Brain (organoid and tissue), 16 donors: ENCODE measurements at places on chromosomes 11 and 22.

DNA sequence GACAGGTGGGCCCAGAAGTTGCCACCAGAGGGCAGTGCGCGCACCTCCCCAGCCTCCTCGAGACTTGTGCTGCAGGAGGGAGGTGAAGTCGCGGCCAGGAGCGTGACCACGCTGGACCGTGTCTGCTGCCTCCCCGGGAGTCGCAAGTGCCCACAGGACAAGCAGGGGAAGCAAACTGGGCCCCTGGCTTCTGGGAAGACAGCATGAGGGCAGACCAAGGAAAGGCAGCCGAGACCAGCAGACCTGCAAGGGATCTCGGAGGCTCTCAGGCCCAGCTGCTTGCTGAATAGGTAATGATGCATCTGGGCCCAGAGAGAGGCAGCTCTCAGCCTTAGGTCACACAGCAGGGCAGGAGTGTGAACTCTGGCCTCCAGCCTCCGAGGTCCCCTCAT is 17.0 kb upstream of the IL2RB start:
- peak; percentile 84 for DNase-seq

DNA sequence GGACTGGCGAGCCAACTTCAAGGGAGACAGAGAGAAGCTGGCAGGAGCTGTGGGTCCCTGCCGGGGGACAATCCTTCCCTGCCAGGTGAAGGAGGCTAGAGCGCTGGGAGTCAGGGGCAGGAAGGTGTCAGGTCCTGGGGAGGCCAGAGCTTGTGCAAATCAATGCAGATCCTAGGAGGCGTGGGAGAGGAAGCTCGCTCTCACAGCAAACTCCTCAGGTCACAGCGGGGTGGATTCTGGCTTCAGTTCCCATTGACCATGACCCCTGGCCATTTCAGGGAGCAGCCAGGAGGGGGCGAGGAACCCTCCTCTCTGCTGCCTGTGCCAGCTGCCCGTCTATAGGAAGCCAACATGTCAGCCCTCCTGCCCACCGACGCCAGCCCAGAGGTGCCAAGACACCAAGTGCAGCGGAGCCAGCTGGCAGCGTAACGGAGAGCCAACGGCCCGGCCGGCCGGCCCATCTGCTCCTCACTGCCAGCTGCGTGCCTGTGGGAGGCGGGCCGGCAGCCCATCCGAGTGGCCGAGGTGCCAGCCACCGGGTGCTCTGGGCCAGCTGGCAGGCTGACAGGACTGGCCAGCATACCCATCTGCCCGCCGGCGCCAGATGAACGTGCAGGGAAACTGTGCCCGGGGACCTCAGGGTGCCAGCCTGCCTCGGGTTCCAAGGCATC is 374.8 kb downstream of the MIAT start:
- peak; percentile 92 for DNase-seq

GRCh38 chr11:111412293-111412692 is 33.2 kb upstream of the POU2AF1 start:
- DNase-seq: no peak

DNA sequence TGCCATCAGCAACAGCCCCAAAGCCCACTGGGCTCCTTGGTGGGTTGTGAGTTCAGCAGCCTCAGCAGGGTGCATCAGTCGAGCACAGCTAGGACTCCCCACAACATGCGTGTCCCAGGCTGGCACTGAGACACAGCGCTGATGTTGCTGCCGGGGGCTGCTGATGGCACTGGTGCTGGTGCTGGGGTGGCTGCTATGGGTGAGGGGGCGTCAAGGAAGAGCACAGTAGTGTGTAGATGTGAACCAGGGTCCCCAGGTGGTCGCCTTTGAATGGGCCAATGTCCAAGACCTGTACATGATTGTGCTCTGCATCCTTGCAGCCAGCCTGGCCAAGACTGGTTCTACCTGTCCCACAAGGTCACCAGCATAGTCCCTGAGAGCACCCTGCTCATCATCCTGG is 121.3 kb upstream of the SERPIND1 start:
- no peak for DNase-seq

GRCh38 chr11:106231591-106231990 is 154.1 kb downstream of the AASDHPPT start:
- no peak for DNase-seq

- DNase-seq: no peak
Measured at GRCh38 chr11:93113824-93114223, 84.0 kb downstream of the SLC36A4 start.

GRCh38 chr11:61761440-61762222 is 9.2 kb downstream of the MYRF start:
- DNase-seq: no peak

- DNase-seq: no peak
Measured at GRCh38 chr11:12695873-12696272, 21.7 kb downstream of the TEAD1 start.
